ENCODE measurements at places on chromosomes 5 and 9.

- DNase-seq: no peak
- no peak overlapping the region for H3K4me3 ChIP-seq
- H3K36me3 ChIP-seq: no peaks in the 10 kb centered on the region
- H3K27me3 ChIP-seq: no peaks in the 10 kb centered on the region
Observed at GRCh38 chr5:139531772-139532169, 29.4 kb upstream of the UBE2D2 start.

DNA sequence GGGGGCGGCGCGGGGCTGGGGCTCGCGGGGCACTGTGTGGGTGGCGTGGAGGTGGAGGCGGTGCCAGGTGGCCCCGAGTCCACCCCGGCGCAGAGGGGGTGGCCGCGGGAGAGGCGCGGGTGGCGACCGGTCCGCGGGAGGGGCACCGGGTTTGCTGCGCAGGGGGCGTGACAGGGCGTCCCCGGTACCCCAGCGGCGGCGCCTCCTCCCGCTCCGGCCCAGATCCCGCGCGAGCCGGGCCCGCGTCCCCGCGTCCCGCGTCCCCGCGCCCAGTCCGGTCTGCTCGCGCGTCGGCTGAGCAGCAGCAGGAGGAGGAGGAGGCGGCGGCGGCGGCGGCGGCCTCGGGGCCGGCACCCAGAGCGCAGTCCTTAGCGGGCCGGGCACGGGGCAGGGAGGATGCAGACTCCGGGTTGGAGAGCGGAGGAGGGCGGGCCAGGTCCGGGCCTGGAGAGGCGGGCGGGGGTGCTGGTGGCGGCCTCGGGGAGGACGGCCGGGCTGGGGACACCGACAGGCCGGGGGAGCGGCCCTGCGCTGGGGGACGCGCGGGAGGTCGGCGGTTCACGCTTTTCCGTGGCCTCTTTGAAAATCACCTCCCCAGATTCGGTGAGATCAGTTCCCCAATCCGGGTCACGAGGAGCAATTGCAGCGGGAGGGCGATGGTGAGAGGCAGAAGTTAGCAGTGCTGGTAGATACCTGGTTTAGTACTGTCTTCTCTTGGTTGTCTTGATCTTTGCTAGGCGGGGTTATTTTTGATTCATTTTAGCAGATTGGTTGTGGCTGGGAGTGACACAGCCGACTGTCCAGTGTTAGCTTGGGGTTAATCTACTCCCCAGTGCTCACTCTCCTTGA is 1.7 kb downstream of the TRIO start:
- peak overlapping the region; percentile 78 for H3K27ac ChIP-seq
- H3K36me3 ChIP-seq: peaks cover 7% of the 10 kb centered on the region
- H3K4me3 ChIP-seq: peak overlapping the region; percentile 99
- H3K27me3 ChIP-seq: no peaks in the 10 kb centered on the region

DNA sequence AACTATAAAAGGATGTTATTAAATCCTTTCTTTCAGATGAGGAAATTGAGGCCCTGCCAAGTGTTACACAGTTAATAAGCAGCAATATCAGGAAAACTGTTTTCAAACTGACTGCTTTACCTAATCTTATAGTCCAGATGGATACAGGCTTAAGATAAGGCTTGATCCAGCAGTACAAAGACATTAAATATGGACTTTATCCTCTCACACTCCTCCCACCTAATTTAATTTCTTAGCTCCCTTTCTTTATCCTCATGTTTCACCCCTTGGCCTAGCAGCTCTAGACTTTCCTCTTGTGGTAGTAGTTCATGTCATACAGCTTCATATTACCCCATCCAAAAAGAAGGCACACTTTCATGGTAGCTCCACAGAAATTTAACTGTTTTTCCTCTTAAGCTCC is 164.5 kb downstream of the BAAT start:
- H3K27ac ChIP-seq: no peak overlapping the region
- H3K4me3 ChIP-seq: no peak overlapping the region
- DNase-seq: no peak
- no peaks in the 10 kb centered on the region for H3K27me3 ChIP-seq

DNA sequence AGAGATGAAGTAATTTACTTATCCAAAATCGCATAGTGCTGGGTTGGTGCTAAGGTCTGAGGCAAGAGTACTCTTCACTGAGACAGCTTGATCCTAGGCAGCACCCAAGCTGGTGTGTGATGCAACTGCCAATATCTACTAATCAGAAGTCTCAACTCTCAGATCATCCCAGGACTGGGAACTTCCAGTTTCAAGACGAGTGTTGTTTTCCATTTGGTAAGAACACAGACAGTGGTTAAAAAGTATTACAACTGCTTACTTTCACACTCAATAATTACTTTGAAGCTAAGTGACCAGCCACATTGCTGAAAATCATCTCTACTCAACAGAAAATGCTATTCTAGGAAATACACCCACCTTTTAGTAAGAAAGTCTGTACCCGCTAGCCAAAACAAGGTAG is 45.3 kb downstream of the FBXW11 start:
- H3K27ac ChIP-seq: no peak overlapping the region
- 0 out of 2 replicates have a peak, but pooled peaks cover 7% of the 10 kb centered on the region for H3K4me1 ChIP-seq
- H3K27me3 ChIP-seq: no peaks in the 10 kb centered on the region
- DNase-seq: no peak
- H3K36me3 ChIP-seq: 0 out of 2 replicates have a peak, but pooled peaks cover 8% of the 10 kb centered on the region
- no peak overlapping the region for H3K4me3 ChIP-seq

DNA sequence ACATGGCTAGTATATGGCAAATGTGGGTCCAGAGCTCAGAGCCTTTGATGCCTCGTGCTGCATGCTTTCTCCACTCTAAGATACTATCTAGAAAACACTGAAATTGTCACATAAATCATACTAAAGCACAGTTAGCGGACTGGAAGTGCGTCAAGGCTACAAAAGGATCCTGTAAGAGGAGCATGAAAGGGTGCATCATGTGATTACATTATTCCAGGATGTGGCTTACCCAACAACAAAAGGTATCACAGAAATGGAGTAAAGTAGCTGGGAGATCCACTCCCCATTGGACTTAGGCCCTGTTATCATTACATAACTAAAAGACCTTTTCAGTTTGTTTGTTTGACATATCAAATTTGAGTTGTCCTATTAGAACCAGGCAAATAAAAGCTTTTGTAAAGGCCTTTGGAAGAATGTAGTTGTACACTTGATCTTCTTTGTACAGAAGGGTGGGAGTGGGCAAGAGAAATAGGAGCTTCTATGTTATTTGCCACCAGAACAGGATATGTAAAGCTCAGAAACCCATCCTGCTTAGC is 6.9 kb downstream of the SLC31A1 start:
- no peak for DNase-seq
- no peak overlapping the region for H3K4me3 ChIP-seq
- H3K4me1 ChIP-seq: peaks cover 15% of the 10 kb centered on the region
- H3K36me3 ChIP-seq: 0 out of 2 replicates have a peak, but pooled peaks cover 4% of the 10 kb centered on the region

GRCh38 chr5:1127959-1128785 is 16.3 kb upstream of the SLC12A7 start:
- DNase-seq: no peak
- H3K27me3 ChIP-seq: no peaks in the 10 kb centered on the region
- peaks cover 57% of the 10 kb centered on the region for H3K4me1 ChIP-seq
- no peak overlapping the region for H3K4me3 ChIP-seq
- H3K27ac ChIP-seq: no peak overlapping the region
- H3K36me3 ChIP-seq: no peaks in the 10 kb centered on the region

GRCh38 chr5:136084698-136085097 is 47.9 kb upstream of the SMAD5 start:
- no peaks in the 10 kb centered on the region for H3K27me3 ChIP-seq
- no peak overlapping the region for H3K4me3 ChIP-seq
- H3K27ac ChIP-seq: no peak overlapping the region
- DNase-seq: no peak
- no peaks in the 10 kb centered on the region for H3K36me3 ChIP-seq

DNA sequence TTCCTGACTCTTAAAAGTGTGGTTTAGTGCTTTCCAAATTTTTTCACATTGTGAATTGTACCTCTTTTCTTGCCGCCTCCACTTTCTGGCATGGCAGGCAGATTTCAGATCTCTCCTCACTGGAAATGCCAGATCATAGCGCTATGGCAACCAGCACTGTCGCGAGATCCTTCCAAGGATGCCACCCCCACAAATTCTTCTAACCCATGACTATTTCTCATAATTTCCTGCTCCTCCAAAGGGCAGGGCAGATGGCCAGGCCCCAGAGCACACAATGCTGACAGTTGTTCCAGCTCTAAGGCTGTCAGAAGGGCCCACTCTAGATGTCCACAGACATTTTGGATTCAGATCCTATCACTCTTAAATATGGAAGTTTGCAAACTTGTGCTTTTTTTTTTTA is 446.2 kb upstream of the RIOK2 start:
- no peaks in the 10 kb centered on the region for H3K27me3 ChIP-seq
- no peak overlapping the region for H3K4me3 ChIP-seq
- no peaks in the 10 kb centered on the region for H3K4me1 ChIP-seq
- no peak overlapping the region for H3K27ac ChIP-seq
- no peaks in the 10 kb centered on the region for H3K36me3 ChIP-seq

DNA sequence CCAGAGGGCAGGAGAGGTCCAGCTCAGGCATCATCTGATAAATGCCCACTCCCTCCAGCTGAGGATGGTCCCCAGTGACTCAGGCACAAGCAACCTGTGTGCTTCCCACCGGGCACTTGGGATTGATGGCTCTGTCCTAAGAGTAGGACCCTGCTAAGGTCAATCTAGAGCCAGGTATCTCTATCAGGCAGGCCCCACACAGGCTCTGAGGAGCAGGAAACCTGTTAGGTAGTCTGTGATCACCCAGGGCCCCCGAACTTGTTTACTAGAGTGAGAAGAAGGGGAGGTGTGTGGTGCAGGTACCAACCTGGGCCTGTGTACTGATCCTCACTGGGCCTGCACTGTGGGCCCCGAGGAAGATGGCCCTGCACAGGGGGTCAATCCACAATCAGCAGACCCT is 119.6 kb upstream of the FSTL4 start:
- H3K36me3 ChIP-seq: no peaks in the 10 kb centered on the region
- H3K27ac ChIP-seq: no peak overlapping the region
- no peak overlapping the region for H3K4me3 ChIP-seq
- DNase-seq: no peak
- no peaks in the 10 kb centered on the region for H3K27me3 ChIP-seq
- H3K4me1 ChIP-seq: peaks cover 40% of the 10 kb centered on the region

DNA sequence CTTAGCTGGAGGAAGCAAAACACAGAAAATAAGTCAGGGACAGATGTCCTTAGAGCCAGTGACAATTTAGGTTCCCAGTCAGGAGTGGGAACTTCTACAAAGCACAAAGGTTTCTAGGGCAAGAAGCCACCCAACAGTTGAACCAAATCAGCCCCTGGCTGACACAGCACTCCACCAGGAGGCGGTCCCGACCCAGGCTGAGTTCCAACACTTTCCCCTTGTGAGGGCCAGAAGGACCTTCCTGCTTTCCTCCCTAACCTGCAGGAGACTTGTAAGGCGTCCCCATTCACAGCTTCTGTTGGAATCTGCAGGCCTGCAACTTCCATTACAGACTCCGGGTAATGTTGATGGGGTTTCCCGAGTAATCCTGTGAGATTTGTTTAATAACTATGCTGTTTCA is 416.4 kb upstream of the IRX1 start:
- no peak for DNase-seq
- H3K36me3 ChIP-seq: no peaks in the 10 kb centered on the region
- no peaks in the 10 kb centered on the region for H3K4me1 ChIP-seq
- peaks cover 91% of the 10 kb centered on the region for H3K27me3 ChIP-seq

DNA sequence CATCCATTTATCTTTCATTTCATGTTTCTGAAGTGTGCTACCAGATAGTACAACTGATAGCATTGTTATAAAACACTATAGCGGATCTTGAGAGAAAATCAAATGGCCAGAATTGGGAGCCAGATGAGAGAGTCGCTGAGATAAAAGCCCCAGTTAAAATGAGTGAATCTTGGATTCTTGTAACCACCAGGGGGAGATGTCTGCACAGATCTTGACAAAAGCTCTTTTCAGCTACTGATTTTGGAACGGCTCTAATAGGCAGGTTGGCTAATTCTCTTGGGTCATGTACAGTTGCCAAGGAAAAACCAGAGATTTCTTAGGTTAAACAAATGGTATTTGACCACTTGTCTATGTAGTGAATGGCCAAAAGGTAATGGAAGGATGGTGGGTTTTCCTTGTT is 21.7 kb downstream of the F2RL2 start:
- H3K4me3 ChIP-seq: no peak overlapping the region
- no peaks in the 10 kb centered on the region for H3K36me3 ChIP-seq
- H3K4me1 ChIP-seq: peaks cover 7% of the 10 kb centered on the region
- no peaks in the 10 kb centered on the region for H3K27me3 ChIP-seq
- DNase-seq: no peak

- DNase-seq: no peak
- H3K4me3 ChIP-seq: no peak overlapping the region
- no peak overlapping the region for H3K27ac ChIP-seq
- no peaks in the 10 kb centered on the region for H3K27me3 ChIP-seq
Observed at GRCh38 chr9:136233411-136233810, 12.2 kb downstream of the QSOX2 start.

- no peaks in the 10 kb centered on the region for H3K27me3 ChIP-seq
- no peak overlapping the region for H3K27ac ChIP-seq
Observed at GRCh38 chr9:134386951-134387831, 60.9 kb downstream of the RXRA start.

- H3K27me3 ChIP-seq: peaks cover 10% of the 10 kb centered on the region
- no peaks in the 10 kb centered on the region for H3K36me3 ChIP-seq
- no peak overlapping the region for H3K4me3 ChIP-seq
- peak; percentile 45 for DNase-seq
- no peak overlapping the region for H3K27ac ChIP-seq
- H3K4me1 ChIP-seq: no peaks in the 10 kb centered on the region
Observed at GRCh38 chr5:170597109-170597751, 93.4 kb downstream of the KCNIP1 start.

DNA sequence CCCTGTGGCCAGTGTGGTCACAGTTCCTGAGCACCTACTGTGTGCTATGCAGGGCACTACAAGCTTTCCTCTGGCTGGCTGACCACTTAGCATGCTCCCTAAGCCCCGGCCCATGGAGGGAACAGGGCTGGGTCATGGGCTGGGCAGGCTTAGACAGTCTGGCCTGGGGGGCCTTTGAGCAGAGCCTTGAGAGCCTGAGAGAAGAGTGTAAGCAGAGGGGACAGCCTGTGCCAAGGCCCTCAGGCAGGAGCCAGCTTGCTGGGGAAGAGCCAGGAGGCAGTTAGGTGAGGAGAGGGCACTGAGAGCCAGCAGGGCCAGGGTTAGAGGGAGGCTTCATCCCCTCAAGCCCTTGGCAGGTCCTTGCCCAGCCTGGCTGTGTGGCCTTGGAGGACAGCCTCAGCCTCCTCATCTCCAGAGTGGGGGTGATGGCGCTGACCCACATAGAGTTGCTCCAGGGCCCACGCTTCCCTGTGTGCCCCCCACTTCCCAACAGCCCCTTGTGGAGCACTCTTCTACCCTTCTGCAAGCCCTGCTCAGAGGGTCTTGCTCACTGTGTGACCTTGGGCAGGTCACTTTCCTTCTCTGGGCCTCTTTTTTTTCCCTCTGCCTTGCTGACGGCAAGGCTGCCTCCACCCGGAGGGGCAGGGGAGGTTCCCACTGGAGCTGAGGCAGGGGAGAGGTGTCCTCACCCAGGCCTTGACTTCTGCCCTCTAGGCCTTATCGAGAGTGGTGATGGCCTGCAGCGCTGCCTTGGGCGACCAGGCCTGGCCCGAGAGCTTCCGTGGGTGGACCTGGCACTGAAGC is 107.1 kb downstream of the PHF2 start:
- no peaks in the 10 kb centered on the region for H3K4me1 ChIP-seq
- 0 out of 2 replicates have a peak, but pooled peaks cover 5% of the 10 kb centered on the region for H3K27me3 ChIP-seq
- H3K36me3 ChIP-seq: no peaks in the 10 kb centered on the region
- no peak overlapping the region for H3K27ac ChIP-seq
